Activated T-helper 2 cell treated with anti-CD3 and anti-CD28 coated beads, Interferon-gamma antibody, Interleukin-2, Interleukin-4, amounts not matched to agents 10 μg/mL and 5 μg/mL and 100 μg/mL, durations not matched to agents 14 hours and 24 hours and 36 hours (primary cell): ENCODE measurements at places on chromosomes 12 and 14. TPM values are rescaled to one million over a fixed set of nuclear protein-coding genes. Genes with fewer than 3 reads are reported as not detected.

- no peak for DNase-seq
These were observed 39.4 kb downstream of the PARP11 start for GRCh38 chr12:3833670-3834310.

GRCh38 chr14:70027785-70028428 lies 148.7 kb downstream of the SMOC1 start:
- DNase-seq: peak; percentile 42

- no peak for DNase-seq
These were observed 150.6 kb upstream of the TBX3 start for GRCh38 chr12:114834621-114835020.

DNA sequence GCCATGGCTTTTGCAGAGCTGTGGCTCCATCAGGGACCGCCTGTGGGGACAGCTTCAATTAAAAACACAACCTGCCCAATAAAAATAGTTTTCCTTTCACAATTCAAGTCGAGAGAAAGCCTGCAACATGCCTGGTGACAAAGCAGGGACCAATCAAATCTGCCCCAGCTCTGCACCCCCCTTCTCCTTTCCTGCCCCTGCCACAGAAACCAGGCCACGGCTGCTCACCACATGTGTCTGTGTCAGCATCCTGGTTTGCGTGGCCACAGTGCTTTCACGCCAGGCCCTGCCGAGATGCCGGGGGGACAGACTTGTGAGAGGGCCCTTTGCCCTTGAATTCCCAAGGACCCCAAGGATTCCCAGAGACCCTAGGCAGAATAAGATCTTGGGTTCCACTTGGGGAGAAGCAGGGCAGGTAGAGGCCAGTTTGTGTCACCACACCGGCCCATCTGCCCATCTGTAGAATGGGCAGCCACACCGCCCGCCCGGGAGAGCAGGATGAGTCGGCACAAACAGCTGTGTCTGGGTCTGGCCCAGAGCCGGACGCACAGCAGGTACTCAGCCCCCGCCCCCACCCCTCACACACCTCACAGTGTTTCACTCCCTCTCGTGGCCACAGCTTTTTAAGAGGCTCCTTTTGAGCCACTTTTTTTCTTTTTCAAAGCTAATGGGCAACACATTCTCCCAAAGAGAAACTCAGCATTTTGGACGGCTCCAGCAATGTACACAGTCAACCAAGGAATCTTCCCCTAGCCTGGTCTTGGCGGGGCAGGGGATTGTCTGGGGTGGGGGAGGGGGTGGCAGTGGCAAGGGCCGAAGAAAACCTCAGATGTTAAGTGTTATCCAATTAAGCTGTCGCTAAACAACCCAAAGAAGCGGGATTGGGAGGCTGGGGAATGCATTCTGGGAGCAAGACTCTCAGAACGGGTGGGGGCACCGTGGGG lies 41.5 kb downstream of the BCL11B start:
- DNase-seq: peak; percentile 82

Gene LRR1
- 44.2 and 45.4 TPM in 2 replicates for total RNA-seq
